ENCODE measurements at places on chromosomes 6 and 20. TPM values are rescaled to one million over a fixed set of nuclear protein-coding genes. Genes with fewer than 3 reads are reported as not detected.

Gene LAMA2
- 0.28 TPM for total RNA-seq

Gene TPBG
- total RNA-seq = 84.1 TPM

Gene DNMT3B
- 3.5 TPM for total RNA-seq

- H3K27me3 ChIP-seq = no peaks in the 10 kb centered on the region
- no peak overlapping the region for H3K27ac ChIP-seq
- no peak for DNase-seq
- no peaks in the 10 kb centered on the region for H3K4me1 ChIP-seq
Observed at GRCh38 chr6:61951586-61951985, 334.4 kb downstream of the KHDRBS2 start.

GRCh38 chr6:167564416-167565250, 239.7 kb downstream of the TTLL2 start:
- H3K27ac ChIP-seq = no peak overlapping the region
- no peaks in the 10 kb centered on the region for H3K36me3 ChIP-seq
- no peak for DNase-seq
- H3K4me3 ChIP-seq = no peak overlapping the region
- no peaks in the 10 kb centered on the region for H3K27me3 ChIP-seq

DNA sequence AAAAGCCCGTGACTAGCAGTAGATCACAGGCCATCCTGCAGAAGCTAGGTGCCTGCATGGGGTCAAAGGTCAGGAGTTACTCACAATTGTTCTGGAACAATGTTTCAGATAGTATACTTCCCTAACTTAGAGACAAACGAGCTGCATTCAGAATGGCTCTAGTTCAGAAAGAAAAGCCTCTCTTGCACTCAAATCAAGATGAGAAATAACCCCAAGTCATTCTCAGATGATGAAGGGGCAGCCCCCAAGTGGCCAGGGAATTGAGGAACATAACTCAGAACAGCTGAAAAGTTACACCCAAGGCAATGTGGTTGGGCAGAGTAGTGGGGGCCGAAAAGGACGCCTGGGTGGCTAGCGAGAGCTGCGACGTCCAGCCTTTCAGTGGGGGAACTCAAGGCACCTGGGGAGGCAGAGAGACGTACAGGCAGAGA, 27.8 kb downstream of the FYN start:
- peaks cover 3% of the 10 kb centered on the region for H3K27me3 ChIP-seq
- no peak overlapping the region for H3K27ac ChIP-seq
- no peaks in the 10 kb centered on the region for H3K36me3 ChIP-seq
- H3K4me3 ChIP-seq = no peak overlapping the region
- H3K4me1 ChIP-seq = no peaks in the 10 kb centered on the region
- DNase-seq = no peak

Gene TP53TG5
- total RNA-seq = not detected

Gene MRAP2
- 2.5 TPM for total RNA-seq

- no peaks in the 10 kb centered on the region for H3K4me1 ChIP-seq
- no peaks in the 10 kb centered on the region for H3K36me3 ChIP-seq
- no peak overlapping the region for H3K4me3 ChIP-seq
Observed at GRCh38 chr6:128005009-128005408, 104.2 kb upstream of the THEMIS start.

DNA sequence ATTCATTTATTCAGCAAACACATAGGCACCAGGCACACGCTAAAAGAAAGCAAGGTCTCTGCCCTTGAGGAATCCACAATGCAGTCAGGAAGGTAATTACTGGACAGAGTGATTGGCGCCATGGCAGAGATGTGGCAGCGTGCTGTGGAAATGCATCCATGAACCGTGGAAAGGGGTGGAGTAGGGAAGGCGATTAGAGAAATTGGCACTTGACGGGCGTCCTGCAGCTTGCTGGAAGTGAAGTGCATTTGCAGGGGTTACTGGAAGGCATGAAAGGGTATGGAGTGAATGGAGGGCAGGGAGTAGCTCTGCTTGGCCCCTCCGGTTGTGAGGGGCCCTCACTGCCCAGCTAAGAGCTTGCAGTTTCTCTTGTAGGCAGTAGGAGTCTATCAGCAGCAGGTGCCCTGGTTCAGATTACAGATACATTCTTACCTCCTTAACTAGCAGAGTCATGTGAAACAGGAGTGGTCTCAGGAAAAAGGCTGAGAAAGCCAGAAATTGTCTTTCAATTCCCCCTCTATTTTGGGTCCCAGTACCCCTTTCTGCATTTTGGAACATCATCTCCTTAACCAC, 122.5 kb upstream of the TIAM2 start:
- 0 out of 2 replicates have a peak, but pooled peaks cover 2% of the 10 kb centered on the region for H3K36me3 ChIP-seq
- H3K4me1 ChIP-seq = no peaks in the 10 kb centered on the region
- no peak overlapping the region for H3K27ac ChIP-seq
- no peak overlapping the region for H3K4me3 ChIP-seq
- no peak for DNase-seq
- H3K27me3 ChIP-seq = no peaks in the 10 kb centered on the region

GRCh38 chr6:13874191-13874549, 50.6 kb upstream of the RNF182 start:
- no peaks in the 10 kb centered on the region for H3K4me1 ChIP-seq
- DNase-seq = no peak
- H3K36me3 ChIP-seq = no peaks in the 10 kb centered on the region
- H3K27ac ChIP-seq = 0 out of 2 replicates have a peak overlapping the region, but pooled peaks have one; percentile 48
- H3K27me3 ChIP-seq = no peaks in the 10 kb centered on the region

Gene TBX18
- total RNA-seq = 10.1 TPM

Gene SMLR1
- 0.08 TPM for total RNA-seq

- H3K4me3 ChIP-seq = no peak overlapping the region
- no peaks in the 10 kb centered on the region for H3K36me3 ChIP-seq
- no peak for DNase-seq
- no peak overlapping the region for H3K27ac ChIP-seq
Observed at GRCh38 chr20:33059136-33059535, 5.4 kb downstream of the BPIFB3 start.

Gene PNLDC1
- total RNA-seq = not detected

DNA sequence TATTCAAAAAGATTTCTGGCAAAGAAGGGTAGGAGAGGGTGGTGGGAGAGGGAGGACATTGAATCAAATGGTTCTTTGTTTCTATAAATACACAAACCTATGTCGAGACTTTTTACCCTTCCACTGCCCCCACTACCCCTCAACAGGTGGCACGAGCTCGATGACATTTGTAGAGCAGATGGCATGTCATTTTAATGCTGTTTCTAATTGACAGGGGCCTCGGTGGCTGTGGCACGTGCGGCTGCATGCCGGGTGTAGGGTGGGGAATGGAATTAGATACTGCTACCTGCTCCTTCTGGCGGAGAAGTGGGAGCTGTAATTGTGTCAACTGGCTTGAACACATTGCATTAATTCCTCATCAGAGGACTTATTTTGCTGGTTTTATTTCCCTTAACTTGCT, 29.1 kb upstream of the SASH1 start:
- no peak for DNase-seq
- H3K36me3 ChIP-seq = no peaks in the 10 kb centered on the region
- H3K27me3 ChIP-seq = no peaks in the 10 kb centered on the region

Gene MYLK4
- total RNA-seq = 0.85 TPM

DNA sequence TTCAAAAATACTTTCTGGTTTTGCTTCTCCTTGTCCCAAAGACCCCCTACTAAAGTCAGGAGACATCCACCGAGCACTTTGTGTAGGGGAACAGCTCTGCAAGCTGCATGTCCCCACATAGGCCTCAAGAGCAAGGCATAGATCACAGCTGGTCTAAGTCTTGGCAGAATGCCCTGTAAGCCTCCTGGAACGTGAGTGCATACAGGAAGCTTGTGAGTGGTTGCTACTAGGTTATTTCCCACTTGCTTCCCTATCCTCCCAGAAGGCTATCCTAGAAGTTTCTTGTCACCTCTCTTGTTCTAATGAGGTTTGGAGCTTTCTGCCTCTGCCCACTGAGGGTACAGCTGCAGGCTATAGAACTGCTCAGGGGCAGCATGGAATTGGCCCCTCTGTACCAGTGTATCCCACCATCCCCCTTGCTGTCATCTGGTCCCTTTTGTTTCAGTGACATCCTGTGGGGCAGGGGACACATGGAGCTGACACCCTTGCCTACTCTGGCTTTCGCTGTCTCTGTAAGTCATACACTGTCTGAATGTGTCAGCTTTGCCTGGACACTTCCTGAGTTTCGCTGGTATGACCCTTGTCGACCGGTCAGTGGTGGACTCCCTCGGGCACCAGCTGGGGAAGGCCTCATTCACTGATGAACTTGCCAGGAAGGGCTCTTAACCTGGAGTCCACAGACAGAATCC, 35.6 kb upstream of the KCNK16 start:
- no peak overlapping the region for H3K4me3 ChIP-seq

GRCh38 chr6:108068618-108069017, 5.9 kb downstream of the OSTM1 start:
- no peak for DNase-seq
- H3K4me3 ChIP-seq = no peak overlapping the region
- H3K4me1 ChIP-seq = peaks cover 6% of the 10 kb centered on the region
- peaks cover 10% of the 10 kb centered on the region for H3K36me3 ChIP-seq

Data from Panc1 (cell line).